ENCODE measurements at places on chromosomes 12 and 14.

DNA sequence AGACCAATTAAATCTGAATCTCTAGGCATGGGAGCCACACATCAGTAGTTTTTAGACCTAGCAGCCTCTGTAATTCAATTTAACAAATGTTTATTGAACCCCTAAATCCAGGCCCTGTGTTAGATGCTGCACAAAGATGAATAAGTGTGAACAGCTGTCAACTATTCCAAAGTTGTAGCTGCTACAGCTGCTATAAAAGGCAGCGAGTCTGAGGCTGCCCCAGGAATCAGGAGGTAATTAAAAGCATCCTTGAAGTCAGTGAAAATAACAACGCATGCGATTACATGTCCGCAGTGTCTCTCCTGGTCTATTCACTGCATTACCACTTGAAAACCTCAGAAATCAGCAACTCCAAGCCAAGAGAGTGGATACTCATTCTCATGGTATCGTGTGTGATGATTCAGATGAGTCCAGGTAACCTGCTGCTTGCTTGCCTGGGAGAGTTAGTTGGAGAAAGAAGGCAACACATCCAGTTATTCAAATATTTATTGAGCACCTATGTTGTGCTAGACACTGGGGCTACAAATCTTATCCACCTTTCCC is 34.9 kb upstream of the DDHD1 start:
- DNase-seq: no peak

- DNase-seq: no peak
Measured at GRCh38 chr12:5577211-5577612, 145.3 kb downstream of the NTF3 start.

GRCh38 chr12:84913129-84913515 is 523 bp upstream of the SLC6A15 start:
- DNase-seq: no peak

GRCh38 chr14:104394409-104394851 is 185.1 kb upstream of the C14orf180 start:
- DNase-seq: no peak

- no peak for DNase-seq
Measured at GRCh38 chr12:48882315-48882687, 16.6 kb upstream of the RND1 start.

GRCh38 chr12:28457785-28458184 is 267.5 kb downstream of the CCDC91 start:
- no peak for DNase-seq

GRCh38 chr12:110717037-110717436 is 25.7 kb downstream of the PPP1CC start:
- no peak for DNase-seq

- DNase-seq: no peak
Measured at GRCh38 chr12:1533205-1533601, 61.2 kb downstream of the FBXL14 start.

GRCh38 chr12:119673634-119674033 is 5.7 kb downstream of the PRKAB1 start:
- DNase-seq: no peak

DNA sequence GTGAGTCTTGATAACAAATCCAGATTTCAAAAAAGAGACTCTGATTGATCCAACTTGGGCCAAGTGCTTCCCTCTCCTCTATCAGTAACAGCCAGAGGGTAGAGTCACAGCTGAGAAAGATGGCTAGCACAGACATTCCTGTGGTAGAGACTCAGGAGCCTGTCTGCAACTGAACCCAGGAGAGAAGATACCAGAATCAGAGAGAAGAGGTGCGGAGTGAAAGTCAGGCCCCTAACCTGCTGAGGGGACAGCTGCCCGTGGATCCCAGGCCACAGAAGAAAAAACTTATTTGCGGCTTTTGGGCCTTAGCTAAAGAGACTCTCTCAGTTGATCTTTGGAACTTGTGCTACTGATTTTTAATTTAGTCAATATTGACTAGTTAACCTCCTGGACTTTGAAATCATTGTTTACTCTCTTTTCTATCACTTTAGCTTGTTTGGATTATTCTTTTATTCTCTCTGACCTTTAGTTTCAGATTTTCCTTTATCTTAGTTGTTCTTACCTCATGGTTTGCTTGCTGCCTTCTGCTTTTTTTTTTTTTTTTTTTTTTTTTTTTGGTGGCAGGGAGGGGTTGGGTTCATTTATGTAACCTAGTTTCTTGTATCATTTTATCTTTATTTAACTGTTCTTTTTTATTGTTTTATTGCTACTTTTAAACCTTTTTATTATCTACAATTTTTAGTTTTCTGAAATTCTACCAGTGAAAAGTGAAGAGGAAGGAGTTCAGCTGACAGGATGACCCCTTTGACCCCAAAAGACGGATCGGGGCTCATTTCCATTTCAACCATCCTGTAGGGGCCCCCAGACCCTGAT is 154.9 kb upstream of the KRR1 start:
- no peak for DNase-seq

DNA sequence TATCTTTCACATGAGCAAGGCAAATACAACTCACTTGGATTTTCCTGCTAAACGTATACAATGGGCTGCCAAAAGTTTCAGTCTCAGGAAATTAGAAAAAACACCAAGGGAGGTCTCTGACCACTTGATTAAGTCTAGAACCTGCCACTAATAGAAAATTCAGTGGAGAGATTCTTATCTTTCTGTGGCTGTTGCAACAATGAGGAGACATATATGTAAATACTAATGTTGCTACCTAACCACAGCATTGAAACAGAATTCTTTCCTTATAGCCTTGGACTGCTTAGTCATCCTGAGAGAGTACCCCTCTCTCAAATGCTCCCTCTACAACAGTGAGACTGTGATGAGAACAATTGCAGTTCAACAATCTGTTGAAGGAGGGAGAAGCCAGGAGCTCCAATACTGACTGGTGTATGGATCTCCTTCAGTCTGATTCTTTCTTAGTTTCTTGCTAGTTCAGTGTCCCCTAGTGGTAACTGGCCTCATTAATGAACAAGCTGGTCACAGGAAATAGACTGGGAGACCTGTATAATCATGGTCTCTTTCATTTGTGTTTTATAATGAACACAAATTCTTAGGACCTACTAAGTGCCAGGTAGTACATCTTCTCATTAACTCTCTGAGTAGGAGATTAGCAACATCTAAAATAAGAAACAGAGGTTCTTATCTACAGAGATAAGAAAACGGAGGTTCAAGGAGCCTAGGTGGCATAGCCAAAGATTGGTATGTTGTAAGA is 164.5 kb downstream of the SLC38A4 start:
- peak; percentile 48 for DNase-seq

GRCh38 chr12:6782850-6783566 is 6.3 kb upstream of the CD4 start:
- no peak for DNase-seq

GRCh38 chr12:25950329-25951115 is 8.0 kb upstream of the RASSF8 start:
- no peak for DNase-seq

GRCh38 chr14:54121466-54122027 is 164.9 kb upstream of the BMP4 start:
- DNase-seq: peak; percentile 84

DNA sequence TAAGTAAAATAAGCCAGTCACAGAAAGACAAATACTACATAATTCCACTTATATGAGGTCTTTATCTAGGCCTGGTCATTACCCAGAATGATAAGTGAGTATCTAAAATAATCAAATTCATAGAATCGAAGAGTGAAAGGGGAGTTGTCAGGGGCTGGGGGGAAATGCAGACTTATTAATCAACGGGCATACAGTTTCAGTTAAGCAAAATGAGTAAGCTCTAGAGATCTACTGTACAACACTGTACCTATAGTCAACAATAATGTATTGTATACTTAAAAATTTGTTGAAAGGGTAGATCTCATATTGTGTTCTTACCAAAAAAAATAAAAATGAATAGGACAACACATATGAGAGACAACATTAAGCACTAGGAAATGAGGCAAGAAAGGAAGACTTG is 13.3 kb downstream of the BTBD7 start:
- DNase-seq: no peak

- DNase-seq: no peak
Measured at GRCh38 chr12:89087876-89088275, 264.4 kb downstream of the DUSP6 start.

- no peak for DNase-seq
Measured at GRCh38 chr14:26730929-26731618, 133.2 kb upstream of the NOVA1 start.

DNA sequence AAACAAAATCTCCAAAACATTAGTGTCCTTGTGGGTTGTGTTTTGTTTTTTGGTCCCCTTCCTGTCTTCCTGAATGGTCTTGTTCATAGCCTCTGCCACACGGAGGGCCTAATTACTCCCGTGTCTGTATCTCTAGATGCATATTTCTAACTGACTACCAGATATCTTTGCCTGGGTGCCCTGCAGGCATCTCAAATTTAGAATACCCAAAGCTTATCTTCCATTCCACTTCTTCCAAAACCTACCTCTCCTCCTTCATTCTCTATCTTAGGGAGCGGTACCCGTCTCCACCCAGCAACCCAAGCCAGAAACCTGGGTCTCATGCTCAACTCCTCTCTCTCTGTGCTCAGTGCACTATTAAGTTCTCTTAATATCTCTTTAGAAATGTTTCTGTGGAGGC is 10.9 kb upstream of the METAP2 start:
- no peak for DNase-seq

DNA sequence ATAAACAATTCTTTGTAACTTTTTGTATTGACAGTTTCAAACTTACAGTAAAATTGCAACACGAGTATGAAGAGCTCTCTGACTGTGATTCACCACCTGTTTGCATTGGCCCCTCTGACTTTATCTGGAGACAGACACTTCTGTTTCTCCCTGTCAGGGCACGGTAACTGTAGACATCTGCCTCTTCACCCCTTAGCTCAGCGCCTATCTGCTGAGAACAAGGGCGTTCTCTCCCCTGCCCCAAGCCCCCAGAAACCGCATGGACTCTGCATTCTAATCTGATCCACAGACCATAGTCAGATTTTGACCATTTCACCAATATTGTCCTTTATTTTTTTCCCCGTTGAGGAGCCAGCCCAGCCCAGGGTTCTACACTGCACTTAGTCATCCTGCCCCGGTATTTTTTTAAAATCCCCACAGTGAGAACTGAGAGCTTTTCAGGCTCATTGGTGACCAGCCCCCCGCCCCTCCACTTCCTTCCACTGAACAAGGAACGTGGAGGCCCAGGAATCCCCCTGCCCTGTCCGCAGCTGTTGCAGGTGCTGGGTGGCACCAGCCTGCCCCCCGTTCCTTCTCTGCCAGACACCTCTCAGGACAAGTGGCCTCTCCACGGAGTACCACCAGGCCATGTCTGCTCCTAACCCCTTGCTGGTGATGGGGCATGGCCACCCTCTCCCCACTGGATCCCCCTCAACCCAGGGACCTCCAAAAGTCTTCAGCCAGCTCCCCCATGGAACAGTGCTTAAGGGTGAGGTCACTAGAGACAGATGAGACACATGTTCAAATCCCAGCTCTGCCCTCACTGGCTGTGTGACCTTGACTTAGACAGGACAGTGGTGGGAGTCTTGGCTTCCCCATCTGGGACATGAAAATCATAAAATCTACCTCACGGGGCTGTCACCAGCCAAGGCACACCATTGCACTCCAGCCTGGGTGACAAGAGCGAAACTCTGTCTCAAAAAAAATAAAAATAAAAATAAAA is 11.2 kb downstream of the RHOF start:
- DNase-seq: no peak

DNA sequence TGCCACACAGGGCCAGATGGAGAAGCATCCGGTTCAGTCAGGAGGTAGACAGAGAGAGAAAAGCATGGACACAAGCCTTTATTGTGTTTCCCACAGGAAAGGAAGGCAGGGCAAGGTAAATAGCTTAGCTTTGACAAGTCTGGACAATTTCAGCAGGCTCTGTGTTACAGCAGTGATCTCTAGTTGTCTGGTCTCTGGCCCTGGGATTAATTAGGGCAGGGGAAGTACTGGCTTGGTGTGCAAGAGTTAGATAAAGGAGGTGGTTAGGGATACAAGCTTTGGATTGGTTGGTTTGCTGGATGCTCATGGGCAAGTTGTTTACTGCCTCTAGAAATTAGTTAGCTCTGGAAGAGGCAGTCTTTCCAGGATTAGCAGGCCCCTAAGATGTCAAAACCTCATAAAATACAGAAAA is 15.1 kb upstream of the NGDN start:
- no peak for DNase-seq

- DNase-seq: no peak
Measured at GRCh38 chr12:131120831-131121271, 167.1 kb downstream of the ADGRD1 start.

- DNase-seq: no peak
Measured at GRCh38 chr14:93901813-93902212, 25.3 kb upstream of the FAM181A start.

GRCh38 chr14:61560323-61560722 is 135.0 kb upstream of the HIF1A start:
- DNase-seq: no peak

DNA sequence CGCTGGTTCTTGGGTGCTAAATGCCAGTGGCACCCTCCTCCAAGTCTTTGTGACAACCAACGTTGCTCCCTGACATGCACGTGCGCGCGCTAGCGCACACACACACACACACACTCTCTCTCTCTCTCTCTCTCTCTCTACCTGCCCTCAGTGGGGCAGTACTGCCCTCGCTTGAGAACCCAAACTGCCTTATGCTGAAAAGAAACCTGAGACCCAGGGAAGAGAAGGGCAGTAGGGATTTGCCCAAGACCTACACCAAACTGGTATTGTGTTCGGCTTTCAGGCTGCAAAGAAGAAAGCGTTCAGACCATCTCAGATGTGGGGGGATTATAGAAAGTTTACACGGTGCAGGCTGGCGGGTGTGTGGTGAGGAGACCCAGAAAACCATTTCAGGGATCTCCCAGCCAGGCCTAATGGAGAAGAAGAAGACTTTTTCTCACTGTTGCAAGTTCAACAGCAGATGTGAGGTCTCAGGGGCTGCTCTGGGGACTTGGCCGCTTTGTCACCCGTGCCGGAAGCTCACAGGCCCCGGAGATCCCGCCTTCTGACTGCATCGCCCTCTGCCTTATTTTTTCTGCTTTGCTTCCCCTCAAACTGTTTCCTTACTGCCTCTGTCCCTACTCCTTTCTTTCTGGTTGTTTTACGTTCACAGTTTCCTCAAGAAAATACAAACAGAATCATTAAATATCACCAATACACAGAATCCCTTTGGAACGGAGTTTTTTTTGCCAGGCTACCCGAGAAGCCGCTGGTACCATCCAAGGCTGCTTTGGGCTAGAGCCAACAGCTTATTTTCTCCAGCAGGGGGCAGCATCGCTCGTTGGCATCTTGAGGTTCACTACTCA is 82.4 kb downstream of the PPM1A start:
- DNase-seq: no peak

GRCh38 chr12:11134305-11134704 is at the start of gene TAS2R30:
Gene TAS2R30 (minus strand): TSS chr12:11134644. CDS start chr12:11134244, 400 bp downstream.
- no peak for DNase-seq

DNA sequence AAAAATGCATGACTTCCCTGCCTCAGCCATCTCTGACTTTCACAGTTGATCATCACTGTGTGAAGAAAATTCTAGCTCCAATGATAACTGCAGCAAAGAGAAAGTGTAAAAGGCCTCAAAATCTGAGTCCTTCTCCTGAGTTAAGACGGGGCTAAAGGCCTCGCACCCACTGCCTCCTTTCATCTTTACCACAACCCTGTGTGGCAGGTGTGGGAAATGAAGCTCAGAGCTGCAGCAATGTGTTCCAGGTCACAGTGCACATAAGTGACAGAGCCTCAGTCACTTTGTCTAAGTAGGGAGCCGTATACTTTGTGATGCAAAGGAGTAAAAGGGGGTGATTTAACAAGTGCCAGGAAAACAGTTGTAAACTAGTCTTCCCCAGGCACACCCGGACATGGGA is 144.7 kb upstream of the TMCC3 start:
- no peak for DNase-seq

Data from retinal pigment epithelial cell (primary cell).